HuH-7 (cell line): ENCODE measurements at places on chromosomes 2 and 18.
A peak's percentile ranks its signal among the peaks of the same experiment; 100 is the strongest.

GRCh38 chr2:196368546-196369225 is 197.3 kb upstream of the STK17B start:
- DNase-seq, result no peak

GRCh38 chr2:235537186-235537585 is 43.3 kb downstream of the AGAP1 start:
- no peak for DNase-seq

DNA sequence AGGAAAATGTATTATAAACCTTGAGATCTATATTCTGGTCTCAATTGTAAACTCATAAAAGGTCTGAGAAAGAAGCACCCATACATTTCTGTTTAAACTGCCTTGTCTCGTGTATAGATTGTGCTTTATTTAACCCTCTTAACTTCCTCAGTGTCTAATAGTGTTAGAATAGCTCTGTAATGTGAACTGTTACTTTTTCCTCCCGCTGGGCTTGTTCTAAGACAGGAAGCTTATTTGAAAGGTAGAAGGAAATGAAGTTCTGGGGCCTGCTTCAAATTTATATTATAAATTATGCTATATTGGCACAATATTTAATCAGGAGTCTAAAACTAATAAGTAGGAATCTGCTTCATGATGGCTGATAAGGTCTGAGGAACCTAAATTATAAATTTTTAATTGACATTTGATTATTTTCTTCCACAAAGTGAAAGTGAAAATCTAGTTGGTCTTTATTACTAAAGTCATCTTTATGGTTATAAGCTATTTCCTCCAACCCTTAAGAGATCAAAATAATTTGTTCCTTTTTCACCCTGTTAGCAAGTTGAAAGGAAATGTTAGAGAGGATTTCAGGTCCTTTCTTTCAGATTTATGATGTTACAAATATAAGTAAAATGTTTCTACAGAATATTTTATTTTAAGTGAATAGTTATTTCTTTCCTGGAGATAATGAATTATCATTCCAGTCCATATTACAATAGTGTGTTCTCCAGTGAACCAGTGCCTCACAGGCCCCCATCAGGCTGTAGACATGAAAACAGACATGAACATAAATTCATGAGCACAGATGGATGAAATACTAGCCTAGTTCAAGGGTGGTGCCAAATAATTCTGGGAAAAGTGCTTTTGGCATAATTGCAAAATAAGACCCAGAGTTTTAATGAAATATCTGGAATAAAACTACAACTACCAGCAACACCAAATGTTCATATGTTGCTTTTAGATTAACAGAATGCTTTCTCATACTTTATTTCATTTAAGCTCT is 7.9 kb downstream of the MFSD6 start:
- no peak for DNase-seq

DNA sequence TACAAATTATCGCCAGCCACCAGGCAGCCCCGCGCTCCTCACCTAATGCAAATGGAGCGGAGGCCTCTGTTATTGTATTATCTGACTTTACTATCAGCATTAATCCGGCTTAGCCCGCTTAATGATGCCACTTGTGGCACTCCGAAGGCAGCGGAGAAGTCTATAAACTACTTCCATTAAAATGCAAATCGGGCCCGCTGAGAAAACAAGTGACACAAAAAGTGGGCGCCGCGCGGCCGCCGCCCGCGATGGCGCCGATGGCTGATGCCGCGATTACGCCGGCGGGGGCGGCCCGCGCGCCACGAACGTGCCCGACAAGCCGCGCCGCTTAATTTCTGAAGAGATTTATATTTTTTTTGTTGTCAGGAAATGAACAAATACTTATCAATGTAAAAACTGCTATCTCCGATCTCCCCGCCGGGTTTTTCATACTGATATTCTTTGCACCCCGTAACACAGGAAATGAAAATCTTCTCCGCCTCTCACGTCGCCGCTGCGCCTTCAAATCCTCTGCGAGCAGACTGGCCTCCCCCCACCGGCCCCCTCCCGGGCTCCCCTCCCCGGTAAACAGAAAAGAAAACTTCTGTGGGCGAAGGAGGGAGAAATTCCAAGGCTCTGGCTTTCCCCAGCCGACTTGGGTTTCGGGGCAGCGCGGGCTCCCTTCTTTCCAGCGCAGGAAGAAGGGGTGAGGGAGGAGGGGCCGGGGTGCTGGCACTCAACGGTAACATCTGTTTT is 221.8 kb downstream of the INSIG2 start:
- DNase-seq, result no peak

DNA sequence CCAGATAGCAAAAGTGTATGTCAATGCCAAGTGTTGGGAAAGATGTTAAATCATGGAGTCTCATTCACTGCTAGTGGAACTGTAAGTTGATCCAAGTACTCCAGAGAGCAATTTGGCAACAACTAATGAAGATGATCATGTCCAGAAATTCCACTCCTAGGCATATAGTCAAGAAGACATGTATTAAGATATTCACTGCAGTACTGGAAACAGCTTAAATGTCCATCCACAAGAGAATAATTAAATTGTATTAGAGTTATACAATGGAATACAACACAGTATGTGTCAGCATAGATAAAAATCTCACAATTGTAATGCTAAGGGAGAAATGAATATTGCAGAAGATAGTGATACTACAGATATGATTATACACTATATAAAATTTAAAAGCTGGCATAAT is 15.2 kb upstream of the LBH start:
- no peak for DNase-seq

GRCh38 chr2:234512884-234513669 is 16.2 kb upstream of the ARL4C start:
- no peak for DNase-seq

DNA sequence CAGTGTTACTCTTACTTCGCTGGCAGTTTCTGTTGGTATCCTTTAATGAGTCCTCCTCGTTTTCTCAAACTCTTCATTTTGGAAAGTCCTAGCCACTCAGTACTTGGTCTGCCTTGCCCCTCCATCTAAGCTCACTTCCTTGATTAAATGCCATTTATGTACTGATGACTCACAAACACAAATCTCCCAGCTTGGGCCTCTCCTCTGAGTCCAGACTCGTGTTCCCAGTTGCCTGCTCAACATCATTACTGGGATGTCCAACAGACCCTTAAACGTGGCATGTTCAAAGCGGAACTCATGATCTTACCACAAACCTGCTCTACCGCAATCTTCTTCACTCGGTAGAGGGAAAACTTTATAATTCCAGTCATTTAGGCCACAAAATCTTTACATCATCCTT is 13.8 kb upstream of the CCDC68 start:
- DNase-seq, result no peak

GRCh38 chr18:44901283-44901682 is 220.6 kb downstream of the SETBP1 start:
- no peak for DNase-seq

GRCh38 chr2:172094294-172095145 is 8.2 kb downstream of the DLX2 start:
- DNase-seq, result peak; percentile 64

GRCh38 chr2:69022548-69022947 is 9.6 kb downstream of the ANTXR1 start:
- DNase-seq, result no peak

GRCh38 chr2:38622210-38622609 is 19.5 kb upstream of the HNRNPLL start:
- no peak for DNase-seq

DNA sequence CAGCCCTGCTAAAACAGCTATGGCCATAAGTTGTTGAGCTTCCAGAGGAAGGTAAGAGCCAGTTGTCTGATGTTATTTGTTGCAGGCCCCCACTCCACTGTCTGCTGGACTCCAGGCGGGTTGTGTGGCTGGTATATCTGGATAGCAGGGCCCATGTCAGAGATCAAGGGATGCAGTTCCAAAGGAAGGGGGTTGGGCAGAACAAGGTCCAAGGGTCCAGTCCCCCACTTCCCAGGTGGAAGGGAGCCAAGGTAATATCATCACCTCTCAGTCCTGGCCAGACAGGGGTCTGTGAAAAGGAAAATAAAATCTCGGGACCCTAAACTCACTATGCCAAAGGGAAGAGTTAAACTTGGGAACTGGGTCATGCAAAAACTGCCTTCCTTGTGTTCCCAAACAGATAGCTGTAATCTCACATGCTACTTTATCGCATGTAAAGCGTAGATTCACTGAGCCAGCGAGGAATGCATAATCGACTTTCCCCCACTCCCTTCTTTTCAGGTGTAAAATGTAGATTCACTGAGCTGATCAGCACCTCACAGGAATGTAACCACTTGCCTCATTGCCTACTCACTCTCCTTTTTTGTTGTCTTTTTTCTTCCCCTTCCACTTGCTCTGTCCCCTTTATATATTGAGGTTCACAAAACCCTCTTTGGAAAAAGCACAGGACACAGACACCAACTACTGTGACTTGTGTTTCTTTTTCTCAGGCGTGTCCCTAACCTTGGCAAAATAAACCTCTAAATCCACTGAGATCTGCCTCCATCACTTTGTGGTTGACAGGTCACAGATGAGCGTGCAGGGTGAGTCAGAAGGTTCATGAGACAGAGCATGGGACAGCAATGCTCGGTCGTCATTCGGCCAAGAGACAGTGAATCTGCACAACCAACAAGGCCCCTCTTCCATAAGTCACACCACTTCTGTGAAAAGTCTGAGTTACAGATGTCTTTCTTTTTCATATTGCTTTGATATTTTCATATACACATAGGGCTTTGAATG is 255.3 kb upstream of the SIX2 start:
- DNase-seq, result no peak

DNA sequence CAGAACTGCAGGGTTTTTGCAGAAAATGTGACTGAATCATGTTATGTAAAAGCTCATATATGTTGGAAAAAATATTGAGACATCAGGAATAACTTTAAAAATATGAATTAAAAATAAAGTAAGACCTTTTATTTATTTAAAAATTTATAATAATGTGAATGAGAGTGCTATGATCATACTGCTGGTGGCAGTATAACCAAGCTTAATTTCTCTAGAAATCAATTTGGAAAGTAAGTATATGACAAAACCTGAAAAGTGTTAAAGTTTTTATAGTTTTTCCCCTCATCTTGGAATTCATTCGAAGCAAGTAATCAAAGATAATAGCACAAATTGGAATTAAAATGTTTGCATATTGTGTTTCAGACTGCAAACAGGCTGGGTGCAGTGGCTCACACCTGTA is 7.5 kb downstream of the SLC39A10 start:
- DNase-seq, result no peak

GRCh38 chr2:160472839-160473251 is 20.8 kb downstream of the RBMS1 start:
- no peak for DNase-seq

DNA sequence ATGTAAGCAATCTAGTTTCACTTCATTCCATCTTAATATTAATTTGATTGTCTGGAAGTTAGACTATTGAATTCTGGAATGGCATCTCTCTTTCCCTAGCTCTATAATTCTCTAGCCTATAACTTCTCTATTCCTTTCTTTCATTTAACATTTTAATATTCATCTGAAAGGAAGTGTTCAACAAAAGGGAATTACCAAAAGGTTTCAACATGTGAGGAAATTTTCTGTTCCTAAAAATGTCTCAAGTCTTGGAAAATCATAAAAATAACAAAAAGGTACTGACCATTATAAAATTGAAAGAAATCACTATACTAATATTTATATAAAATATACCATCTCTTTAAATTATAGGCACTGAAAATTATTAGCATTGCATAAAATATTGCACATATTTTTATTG is 228.7 kb downstream of the TXNL1 start:
- no peak for DNase-seq

DNA sequence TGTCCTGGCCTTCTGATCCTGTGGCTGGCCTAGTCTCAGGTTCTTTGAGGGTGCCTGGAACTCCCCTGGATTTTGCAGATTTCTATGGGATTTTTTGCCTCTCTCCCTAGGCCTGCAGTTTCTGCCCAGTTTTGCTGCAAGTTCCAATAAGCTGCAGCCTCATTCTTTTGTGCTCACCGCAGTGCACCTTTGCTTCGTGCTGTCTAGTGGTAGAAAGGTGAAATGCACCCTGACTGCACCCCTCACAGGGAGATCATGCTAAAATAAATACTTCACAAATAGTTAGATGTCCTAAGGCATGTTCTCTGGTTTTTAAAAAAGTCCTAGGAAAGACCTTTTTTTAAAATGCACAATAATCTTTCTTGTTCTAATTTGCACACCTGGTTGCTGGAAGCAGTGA is 72.5 kb downstream of the GNAL start:
- peak; percentile 78 for DNase-seq

DNA sequence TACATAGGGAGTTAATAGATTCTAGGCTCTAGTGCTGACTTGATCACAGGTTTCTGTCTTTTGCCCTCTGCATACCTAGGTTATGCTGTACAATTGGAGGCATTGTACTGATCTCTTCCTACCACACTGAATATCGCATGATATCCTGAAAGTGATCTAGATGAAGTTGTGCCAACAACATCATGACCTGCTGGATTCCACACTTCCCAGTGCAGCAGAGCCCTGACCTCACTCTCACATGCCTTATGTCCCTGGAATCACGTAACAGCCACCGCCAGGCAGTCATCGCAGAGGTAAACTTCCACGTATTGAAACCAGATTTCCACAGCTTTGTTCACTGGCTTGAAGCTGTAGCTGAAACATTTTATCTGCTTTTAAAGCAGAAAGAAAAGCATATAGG is 214.0 kb downstream of the ANKRD30B start:
- DNase-seq, result no peak

- DNase-seq, result peak; percentile 44
Measured at GRCh38 chr2:119225105-119225865, 1.7 kb downstream of the STEAP3 start.

DNA sequence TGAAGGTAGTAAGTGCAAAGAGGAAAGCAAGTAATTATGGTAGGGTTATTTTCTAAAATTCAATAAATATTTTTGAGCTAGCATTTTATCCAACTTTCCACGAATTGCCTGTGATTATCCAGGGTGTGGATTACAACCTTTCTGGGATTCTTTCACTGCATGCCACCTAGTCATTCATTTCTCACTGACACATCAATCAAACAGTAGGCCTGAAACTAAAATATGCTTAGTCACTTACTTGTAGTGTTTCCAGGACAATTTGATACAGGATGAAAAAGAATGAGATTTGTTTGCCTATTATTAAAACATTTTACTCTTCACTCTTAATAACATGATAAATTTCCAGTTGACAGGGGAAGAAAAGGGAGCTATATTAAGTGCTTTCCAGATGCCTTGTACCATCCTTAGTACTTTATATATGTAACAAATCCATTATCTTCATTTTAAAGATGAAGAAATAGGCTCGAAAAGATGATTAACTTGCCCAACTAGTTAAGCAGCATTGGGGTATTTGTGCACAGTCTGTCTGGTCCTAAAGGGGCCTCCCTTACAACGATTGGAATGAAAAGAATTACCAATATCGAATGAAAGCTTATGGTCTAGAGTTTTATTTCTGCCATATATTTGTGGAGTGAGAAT is 70.4 kb downstream of the KCTD1 start:
- DNase-seq, result no peak

GRCh38 chr2:85429213-85429923 is 10.9 kb downstream of the SH2D6 start:
- no peak for DNase-seq

GRCh38 chr18:12046046-12046750 is 47.4 kb upstream of the ANKRD62 start:
- no peak for DNase-seq

- no peak for DNase-seq
Measured at GRCh38 chr2:120222186-120223033, 790 bp downstream of the TMEM185B start.
